ENCODE measurements at places on chromosomes 13 and 19.

DNA sequence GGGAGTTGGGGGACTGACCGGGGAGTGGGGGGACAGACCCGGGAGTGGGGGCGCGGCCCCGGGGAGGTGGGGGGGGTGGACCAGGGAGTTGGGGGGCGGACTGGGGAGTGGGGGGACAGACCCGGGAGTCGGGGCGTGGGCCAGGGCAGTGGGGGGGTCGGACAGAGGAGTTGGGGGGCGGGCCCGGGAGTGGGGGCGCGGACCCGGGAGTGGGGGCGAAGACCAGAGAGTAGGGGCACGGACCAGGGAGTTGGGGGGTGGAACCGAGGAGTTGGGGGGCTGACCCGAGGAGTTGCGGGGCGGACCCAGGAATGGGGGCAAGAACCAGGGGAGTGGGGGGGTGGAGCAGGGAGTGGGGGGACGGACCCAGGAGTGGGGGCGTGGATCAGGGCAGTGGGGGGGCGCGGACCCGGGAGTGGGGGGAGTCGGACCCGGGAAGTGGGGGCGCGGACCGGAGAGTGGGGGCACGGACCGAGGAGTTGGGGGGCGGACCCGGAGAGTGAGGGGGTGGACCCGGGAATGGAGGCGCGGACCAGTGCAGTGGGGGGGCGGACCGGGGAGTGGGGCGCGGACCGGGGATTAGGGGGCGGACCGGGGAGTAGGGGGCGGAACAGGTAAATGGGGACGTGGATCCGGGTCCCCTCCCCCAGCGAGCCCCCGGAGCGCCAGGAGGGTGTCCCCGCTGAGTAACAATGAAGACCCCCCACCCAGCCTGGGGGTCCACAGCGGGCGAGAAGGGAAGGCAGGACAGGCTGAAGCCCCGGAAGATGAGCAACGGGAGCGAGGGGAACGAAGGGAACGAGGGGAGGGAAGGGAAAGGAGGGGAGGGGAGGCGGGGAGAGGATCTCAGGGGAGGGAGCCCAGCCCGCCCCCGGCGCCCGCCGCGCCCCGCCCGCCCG, 589 bp downstream of the R3HDM4 start:
- no peak for DNase-seq

- no peak for DNase-seq
These were observed 40.9 kb downstream of the DEDD2 start for GRCh38 chr19:42176649-42176989.

GRCh38 chr13:94664889-94665288, 47.5 kb downstream of the SOX21 start:
- DNase-seq, result no peak

DNA sequence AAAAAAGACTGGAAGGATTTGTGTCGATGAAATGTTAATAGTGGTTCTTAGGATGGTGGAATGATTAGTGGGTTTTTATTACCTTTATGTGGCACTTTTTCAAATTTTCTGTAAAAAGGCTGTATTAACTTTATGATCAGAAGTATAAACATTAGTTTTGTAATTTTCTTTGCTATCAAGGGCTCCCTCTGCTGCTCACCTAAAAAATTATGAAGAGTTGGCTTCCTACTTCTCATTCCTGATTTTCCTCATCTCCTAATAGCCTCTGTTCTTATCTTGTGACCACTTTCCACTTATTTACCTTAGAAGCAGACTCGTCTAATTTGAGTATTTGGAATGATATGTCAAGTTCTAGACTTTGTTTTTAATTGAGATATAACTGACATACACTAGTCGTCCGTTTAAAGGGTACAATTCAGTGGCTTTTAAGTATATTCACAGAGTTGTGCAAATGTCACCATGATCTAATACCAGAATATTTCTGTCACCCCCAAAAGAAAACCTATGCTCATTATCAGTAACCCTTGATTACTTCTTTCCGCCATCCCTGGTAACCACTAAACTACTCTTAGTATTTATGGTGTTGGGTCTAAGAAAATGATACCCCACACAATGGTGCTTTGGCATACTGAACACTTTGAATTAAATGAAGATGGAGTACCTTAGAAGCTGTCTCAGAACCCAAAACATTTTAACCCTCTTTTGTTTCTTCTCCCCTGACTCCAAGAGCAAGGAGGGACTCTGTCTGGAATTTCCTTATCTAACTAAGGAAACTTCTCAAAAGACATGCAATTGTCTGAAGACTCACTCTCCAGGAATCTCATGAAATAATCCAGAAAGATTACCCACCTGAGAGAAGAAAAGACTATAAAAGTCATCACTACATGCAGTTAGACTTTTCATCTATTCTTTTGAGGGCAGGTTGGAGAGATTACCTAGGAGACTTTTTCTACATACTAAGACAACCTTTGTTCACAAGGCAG, 311.3 kb downstream of the DLEU7 start:
- DNase-seq, result peak; percentile 36

GRCh38 chr19:21023901-21024300, 3.4 kb downstream of the ZNF430 start:
- peak; percentile 27 for DNase-seq

DNA sequence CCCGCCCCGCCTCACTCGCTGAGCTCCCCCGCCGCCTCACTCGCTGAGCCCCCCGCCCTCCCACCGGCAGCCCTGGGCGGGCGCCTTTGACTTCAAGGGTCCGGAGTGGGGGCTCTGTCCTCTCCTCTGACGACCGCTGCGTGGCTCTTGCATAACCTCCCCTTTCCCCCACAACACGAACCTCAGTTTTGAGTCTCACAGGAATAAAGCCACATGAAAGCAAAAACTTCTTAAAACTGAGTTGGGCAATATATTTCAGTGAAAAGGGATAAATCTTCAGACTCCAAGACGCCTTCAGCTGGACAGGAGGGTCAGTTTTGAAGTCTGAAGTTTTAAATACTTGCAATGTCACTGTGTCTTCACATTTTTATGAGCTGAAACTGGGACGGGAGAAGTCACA, 70.6 kb upstream of the C13orf46 start:
- DNase-seq, result peak; percentile 16

DNA sequence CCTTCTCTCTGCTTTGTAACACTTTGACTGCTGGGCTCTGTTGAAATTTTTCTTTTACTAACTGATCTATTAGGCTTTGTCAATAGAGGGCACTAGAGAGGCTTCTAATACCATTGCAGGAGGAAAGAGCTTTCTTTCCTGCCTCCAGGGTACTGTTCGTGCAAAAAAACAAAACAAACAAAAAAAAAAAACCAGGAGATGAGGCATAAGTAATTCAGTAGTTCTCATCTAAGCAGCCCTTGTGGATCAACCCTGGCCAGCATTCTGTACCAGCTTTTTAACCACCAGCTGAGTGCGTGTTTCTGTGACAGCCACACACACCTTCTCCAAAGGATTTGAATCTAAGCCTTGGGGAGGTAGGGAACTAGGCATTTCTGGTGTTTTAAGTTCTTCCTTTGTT, 1707.6 kb upstream of the SLC10A2 start:
- DNase-seq, result peak; percentile 75

DNA sequence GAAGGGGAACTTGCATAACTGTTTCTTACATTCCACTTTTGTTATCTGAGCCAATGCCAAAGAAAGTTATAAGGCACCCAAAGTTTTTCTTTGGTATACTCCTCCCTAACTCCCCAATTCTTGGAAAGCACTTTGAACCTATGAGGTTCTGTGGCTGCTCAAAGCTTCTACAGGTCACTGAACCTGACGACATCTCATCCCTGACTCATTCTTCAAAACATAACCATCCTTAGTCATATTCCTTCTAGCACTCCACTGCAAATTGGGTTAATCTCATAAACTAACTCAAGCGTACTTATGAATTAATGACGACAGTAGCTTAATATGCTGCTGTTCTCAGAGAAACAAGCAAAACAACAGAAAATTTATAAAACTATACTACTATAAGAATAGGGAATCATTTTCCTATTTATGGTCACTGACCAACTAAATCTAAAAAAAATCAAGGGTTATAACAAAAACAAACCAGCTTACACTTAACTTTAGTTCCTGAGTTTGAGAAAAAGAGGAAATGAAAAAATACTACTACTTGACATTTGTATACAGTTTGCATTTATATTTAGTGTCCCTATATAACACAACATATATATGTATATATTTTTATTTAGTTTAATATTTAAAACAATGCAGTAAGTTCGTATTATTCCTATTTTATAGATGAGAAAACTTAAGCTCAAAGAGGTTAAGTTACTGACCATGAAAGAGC, 69.1 kb downstream of the CAB39L start:
- peak; percentile 43 for DNase-seq

- DNase-seq, result no peak
These were observed 45.4 kb downstream of the FAM124A start for GRCh38 chr13:51267622-51268021.

DNA sequence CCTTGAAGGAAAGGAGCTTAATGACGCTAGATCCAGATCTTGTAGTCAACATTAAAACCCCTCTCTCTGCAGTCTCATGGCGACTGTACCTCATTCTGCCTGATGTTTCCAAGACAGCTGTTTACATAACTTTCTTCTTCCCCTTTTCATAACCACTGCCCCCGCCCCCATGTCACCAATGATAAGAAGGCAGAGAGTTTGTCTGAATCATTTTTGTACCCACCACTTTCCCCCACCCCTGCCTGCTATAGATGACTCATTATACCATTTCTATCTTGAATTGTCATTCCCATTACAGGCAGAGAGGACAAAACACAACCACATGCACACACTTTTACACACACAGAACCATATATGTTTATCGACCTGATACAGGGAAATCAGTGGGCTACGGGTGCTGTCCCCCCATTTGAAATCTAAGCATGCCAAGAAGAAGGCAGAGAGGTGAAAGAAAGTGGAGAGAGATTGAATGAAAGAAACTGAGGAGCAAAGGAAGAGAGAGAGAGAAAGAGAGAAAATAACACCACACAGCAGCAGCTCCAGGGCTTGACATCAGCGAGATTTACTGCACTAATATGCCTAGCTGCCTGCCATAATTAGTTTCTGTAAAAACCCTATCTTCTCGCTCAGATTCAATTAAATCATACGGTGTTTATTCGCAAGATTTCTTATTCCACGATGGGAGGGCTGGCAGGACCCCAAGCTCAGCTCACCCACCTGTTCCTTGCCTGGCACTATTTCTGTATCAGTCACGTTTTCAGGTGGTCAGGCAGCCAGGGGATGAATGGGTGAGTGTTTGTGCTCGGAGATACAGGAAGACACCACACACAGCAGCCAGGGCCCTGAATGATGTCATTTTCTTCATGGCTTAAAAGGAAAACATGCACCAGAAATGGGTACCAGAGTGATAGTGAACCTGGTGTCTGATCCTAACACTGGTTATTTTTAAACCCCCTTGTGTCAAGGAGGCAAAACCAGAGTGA, 114.3 kb upstream of the SERP2 start:
- DNase-seq, result peak; percentile 89

- DNase-seq, result peak; percentile 45
These were observed 39.3 kb downstream of the RFXAP start for GRCh38 chr13:36858290-36858689.

- DNase-seq, result no peak
These were observed 17.3 kb upstream of the SUPT20H start for GRCh38 chr13:37076818-37077217.

DNA sequence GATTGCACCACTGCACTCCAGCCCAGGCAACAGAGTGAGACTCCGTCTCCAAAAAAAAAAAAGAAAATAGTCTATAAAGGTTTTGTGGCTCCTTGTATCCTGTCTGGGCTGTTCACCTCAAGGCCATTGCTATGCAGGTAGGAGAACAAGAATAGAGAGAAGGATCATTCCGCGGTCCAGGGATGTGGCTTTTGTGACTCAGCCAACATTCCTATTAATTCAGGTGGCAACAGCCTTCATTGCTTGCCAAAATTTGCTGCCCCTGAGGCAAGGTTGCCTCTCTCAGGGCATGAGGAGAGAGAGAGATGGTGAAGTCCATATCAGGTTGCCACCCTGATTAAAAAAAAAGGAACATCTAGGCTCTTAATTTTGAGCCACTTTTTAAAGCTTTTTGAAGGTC, 8.0 kb downstream of the ZNF551 start:
- DNase-seq, result no peak

GRCh38 chr19:10532457-10532856, 11.2 kb upstream of the ATG4D start:
- DNase-seq, result no peak

DNA sequence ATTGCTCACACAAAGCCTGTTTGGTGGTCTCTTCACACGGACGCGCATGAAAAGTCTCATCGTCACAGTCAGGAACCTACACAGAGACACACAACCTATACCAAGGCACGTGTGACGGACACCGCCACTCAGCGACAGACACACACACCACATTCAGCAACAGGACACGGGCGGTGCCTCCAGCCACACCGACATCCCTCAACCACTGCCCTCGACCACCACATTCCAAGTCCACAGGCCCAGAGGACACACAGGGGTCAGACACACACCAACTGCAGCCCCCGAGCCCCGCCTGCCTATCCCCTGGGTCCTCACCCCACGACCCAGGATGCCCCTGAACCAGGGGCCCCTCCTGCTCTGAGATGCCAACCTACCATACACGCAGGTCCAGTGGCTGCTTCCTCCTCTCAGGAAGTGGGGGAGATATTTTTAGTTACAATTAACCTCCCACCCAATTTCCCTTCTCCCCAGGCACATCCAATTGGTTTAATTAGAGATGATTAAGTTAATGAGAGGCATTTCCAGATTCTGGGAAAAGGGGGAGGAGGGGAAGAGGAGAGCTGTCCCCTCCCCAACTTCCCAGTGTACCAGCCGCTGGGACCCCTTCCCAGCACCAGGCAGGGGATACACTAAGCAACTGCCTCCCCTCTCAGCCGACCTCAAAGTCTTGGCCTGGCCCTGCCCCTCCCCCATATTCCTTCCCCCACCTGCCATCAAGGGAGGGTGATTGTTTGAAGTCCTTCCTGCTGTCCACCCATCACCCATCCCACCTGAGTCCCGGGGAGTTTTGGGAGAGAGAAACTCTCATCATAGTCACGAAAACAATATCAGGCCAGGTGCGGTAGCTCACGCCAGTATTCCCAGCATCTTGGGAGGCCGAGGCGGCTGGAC, 20.4 kb downstream of the MEIS3 start:
- no peak for DNase-seq

DNA sequence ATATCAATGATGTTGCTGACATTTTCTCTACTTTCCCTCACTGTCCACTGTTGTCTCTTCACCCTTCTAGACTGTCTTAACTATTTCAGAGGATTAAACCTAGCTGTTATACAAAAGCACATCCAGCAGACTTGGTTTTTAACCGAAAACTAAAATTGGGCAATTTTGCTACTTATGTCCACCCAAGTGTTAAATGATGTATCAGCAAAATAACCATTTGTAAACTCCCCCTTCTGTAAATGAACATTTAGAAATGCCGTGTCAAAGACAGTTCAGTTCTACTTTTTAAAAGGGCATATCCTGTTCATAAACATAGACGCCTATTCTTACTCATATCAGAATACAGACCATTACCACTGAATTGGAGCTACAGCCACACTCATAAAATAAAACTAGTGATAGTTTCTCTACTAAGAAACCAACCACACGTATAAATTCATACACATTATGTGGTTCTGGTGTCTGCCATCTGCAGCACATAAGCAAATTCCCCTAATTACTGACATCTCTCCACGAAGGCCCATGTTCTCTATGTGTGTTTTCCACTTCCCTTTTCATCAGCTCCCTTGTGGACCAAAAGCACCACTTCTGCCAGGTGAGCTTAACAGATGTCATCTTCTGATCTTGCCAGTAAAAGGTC, 1091.8 kb downstream of the PCDH9 start:
- no peak for DNase-seq

All from suppressor macrophage (primary cell).